ENCODE measurements at places on chromosomes 16 and 17. TPM values are rescaled to one million over a fixed set of nuclear protein-coding genes. Genes with fewer than 3 reads are reported as not detected.

JPT1 gene
- 311 TPM for total RNA-seq

RRN3 gene
- 47.8 TPM for total RNA-seq

- DNase-seq: no peak
Observed at GRCh38 chr16:49463529-49463928, 89.9 kb downstream of the C16orf78 start.

GRCh38 chr17:82234211-82235055 lies 5.6 kb downstream of the SLC16A3 start:
- DNase-seq: no peak

DNA sequence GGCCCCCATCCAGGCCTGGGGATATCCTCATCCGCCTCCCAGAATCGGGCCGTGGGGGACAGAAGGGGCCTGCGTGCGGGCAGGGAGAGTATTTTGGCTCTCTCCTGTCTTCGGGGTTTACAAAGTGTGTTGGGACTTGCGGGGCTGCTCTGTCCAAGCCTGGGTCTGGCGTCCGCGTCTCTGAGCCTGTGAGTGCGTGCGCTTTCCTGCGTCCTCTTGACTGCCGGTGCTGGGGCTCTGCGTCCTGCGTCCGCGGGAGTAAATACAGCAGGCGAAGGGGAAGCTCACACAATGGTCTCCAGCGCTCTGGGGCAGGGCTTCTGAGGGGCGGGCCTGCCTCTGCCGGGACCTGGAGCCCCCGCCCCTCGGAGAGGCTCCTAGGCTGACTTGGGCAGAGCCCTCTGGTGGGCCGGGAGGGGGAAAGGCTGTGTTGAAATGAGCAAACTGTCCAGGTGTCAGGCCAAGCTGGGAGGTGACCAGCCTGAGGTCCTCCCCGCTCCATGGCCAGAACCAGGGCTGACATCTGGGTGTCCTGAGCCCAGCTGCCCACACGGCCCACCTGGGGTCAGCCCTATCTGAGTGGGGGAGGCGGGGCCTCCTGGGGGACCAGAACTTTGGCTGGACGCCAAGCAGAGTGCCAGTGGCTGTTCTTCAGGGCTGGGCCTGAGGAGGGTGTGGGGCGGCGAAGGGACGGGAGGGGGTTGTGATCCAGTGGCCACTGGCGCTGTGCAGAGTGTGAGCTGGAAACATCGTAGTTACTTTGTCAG lies 233.6 kb downstream of the SEC14L1 start:
- peak; percentile 87 for DNase-seq

GRCh38 chr16:11136600-11136999 lies 119.4 kb downstream of the SOCS1 start:
- peak; percentile 67 for DNase-seq

DNA sequence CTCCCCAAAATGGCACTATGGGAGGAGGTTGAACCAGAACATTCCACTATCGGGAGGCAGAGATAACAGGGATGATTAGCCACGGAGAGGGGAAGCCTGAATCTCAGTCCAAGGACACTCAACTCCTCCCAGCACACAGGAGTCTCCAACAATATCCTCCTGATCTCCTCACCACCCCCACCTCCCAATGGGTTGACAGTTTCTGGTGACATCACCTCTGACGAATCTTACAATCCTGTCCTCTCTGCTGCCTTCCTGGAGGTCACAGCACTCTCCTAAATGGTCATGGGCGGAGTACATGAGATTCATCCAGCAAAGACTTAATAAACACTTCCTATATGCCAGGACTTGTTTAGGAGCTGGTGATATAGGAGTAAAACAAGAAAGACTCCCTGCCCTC lies 80.9 kb downstream of the SLC6A2 start:
- no peak for DNase-seq

DNA sequence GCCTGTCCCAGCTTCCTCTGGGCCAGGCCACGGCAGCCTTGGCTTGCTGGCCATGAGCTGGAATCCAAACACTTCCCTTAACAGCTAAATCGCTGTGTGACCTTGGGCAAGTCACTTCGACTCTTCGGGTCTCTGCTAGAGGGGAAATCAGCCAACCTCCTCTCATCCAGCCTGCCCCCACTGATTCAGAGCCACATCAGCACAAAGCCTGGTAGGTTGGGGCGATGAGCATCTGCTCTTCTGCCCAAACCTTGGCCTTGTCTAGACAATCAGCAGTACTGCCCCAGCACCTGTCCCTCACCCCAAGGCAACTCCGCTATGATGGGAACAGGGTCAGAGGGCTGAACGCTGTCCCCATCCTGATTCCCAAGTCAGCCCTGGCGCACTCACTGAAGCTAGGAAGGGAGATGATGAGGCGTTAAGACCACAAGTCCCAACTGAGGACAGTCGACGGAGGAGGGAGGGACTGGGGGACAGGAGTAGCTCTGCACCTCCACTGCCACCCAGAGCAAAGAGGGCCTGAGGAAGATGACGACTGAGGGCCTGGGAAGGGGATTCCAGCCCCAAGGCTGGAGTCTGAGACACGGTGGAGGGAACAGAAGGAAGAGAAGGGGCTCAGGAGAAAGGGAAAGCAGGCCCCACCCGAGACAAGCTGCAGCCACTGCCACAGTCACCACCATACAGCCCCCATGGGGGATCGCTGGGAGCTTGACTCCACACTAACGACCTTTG lies 1.3 kb downstream of the CLUH start:
- DNase-seq: no peak

ANKS4B gene
- not detected for total RNA-seq

- peak; percentile 93 for DNase-seq
Observed at GRCh38 chr17:43701318-43701743, 39.6 kb upstream of the MEOX1 start.

GLG1 gene
- 81.7 TPM for total RNA-seq

GRCh38 chr17:48027322-48027981 lies 10.1 kb downstream of the COPZ2 start:
- DNase-seq: no peak

- DNase-seq: peak; percentile 100
Observed at GRCh38 chr16:9047689-9048301, 43.6 kb upstream of the HAPSTR1 start.

GRCh38 chr16:351804-352520 lies 561 bp downstream of the AXIN1 start:
- DNase-seq: peak; percentile 13

TMEM98 gene
- total RNA-seq: 208 TPM

ESRP2 gene
- total RNA-seq: not detected

- DNase-seq: no peak
Observed at GRCh38 chr17:67129283-67129682, 84.9 kb downstream of the CACNG1 start.

DNA sequence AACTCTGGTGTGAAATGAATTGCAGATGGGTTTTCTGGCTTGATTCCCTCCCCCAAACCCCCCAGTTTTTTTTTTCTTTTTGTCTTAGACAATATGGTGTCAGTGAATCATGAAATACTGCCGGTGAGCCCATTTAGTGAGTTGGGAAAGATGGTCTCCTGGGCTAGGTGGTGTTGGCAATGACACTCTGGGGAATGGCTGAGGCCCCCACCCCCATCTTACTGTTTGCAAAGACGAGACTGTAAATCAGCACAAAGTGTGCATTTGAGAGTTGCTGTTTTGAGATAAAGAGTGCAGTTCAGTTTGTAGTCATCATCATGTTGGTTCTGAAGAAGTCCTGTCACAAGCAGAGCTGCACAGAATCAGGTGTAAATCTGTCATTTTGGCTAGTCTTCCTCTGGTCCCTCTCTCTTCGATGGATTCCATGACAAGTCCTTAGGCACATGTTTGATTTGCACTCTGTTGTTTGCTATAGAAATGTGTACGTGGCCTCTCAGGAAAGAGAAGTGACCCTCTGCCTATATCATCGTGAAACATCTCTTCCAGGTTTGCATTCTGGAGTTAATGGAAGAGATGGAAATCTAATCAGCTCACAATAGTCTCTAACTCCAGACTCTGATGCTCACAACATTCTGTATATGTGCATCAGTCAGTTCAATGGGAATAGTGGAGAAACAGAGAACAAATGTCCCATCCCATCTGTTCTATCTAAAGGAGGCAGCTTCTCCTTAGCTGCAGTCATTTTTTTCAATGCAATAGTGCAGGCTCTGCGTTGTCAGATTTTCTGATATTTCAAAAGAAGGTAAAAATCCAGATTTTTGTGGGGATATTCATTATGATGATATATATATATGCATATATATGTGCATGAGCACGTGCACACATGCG lies 34.6 kb downstream of the RBFOX1 start:
- no peak for DNase-seq

IRF8 gene
- total RNA-seq: not detected

Measured in LHCN-M2 (cell line).